Panc1 (cell line): ENCODE measurements at places on chromosomes 13 and 19. TPM values are rescaled to one million over a fixed set of nuclear protein-coding genes. Genes with fewer than 3 reads are reported as not detected.

CCDC8 gene
- 5.4 TPM for total RNA-seq

SMIM44 gene
- total RNA-seq = not detected

DNA sequence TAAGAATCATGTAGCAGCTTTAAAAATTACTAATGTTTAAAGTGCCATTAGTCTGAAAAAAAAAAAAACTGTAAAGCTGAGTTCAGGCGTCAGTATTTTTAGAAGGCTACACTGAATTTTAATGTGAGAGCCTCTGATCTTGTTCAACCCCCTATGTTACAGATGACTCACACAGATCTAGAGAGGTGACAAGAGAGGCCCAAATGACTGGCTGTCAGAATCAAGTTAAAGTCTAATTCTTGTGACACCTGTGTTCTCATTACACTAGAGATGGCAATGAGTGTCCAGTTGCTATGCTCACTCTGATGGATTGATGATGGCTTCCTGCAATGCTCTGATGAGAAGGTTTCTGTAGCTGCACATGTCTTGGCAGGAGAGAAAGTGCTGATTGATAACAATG lies 203.5 kb upstream of the OBI1 start:
- H3K4me1 ChIP-seq = no peaks in the 10 kb centered on the region
- H3K27ac ChIP-seq = no peak overlapping the region
- H3K4me3 ChIP-seq = no peak overlapping the region
- H3K27me3 ChIP-seq = no peaks in the 10 kb centered on the region
- H3K36me3 ChIP-seq = no peaks in the 10 kb centered on the region
- DNase-seq = no peak

DNA sequence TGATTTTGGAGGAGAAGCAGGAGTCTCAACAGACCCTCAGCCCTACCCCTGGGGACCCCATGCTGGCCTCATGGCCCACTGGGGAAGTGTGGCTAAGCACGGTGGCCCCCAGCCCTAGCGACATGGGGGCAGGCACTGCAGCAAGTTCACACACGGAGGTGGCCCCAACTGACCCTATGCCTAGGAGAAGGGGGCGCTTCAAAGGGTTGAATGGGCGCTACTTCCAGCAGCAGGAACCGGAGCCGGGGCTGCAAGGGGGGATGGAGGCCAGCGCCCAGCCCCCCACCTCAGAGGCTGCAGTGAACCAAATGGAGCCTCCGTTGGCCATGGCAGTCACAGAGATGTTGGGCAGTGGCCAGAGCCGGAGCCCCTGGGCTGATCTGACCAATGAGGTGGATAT lies 14.9 kb downstream of the NCAN start:
- no peaks in the 10 kb centered on the region for H3K36me3 ChIP-seq
- no peak for DNase-seq
- no peak overlapping the region for H3K27ac ChIP-seq
- H3K4me1 ChIP-seq = peaks cover 4% of the 10 kb centered on the region; the same call in 1 of the 2 replicates
- H3K4me3 ChIP-seq = no peak overlapping the region
- no peaks in the 10 kb centered on the region for H3K27me3 ChIP-seq

- no peak overlapping the region for H3K27ac ChIP-seq
- no peaks in the 10 kb centered on the region for H3K4me1 ChIP-seq
- no peak overlapping the region for H3K4me3 ChIP-seq
- DNase-seq = no peak
- no peaks in the 10 kb centered on the region for H3K27me3 ChIP-seq
These were observed 204.5 kb upstream of the ATXN8OS start for GRCh38 chr13:69903081-69903480.

GRCh38 chr19:16836115-16837034 lies 7.2 kb downstream of the SIN3B start:
- H3K27ac ChIP-seq = no peak overlapping the region
- H3K4me3 ChIP-seq = no peak overlapping the region
- H3K36me3 ChIP-seq = no peaks in the 10 kb centered on the region
- H3K27me3 ChIP-seq = no peaks in the 10 kb centered on the region
- DNase-seq = no peak
- H3K4me1 ChIP-seq = no peaks in the 10 kb centered on the region

DNA sequence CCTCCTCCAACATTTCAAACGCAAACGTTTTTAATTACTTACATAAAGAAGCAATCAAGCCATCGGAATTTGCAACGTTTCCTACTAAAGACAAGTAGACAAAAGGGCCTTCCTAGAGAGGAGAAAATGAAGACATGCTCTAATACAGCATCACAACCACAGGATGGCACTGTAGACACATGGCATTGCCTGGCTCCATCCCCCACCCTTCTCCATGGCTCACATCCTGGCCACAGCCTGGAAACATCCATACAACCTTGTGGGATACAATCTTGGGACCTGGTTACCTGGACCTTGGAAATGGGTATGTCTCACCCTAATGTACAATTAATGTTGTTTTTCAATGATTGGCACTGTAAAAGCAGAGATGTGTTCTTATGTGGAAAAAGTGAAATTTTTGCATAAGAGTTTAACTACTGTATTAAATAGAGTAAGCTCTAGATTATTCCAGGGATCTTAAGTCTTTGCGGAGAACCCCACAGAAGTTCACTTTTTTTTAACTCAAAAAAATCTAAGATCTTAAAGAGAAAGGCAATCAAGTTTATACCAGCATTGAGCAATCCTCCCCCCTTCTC lies 21.5 kb downstream of the EBPL start:
- no peak overlapping the region for H3K27ac ChIP-seq
- no peaks in the 10 kb centered on the region for H3K36me3 ChIP-seq
- H3K27me3 ChIP-seq = no peaks in the 10 kb centered on the region

- H3K27me3 ChIP-seq = no peaks in the 10 kb centered on the region
- no peak overlapping the region for H3K4me3 ChIP-seq
- no peak for DNase-seq
- H3K36me3 ChIP-seq = no peaks in the 10 kb centered on the region
- H3K27ac ChIP-seq = no peak overlapping the region
These were observed 128.8 kb downstream of the ZDHHC20 start for GRCh38 chr13:21330126-21330861.

MAB21L1 gene
- not detected for total RNA-seq
